ENCODE measurements at places on chromosomes 5 and 9. TPM values are rescaled to one million over a fixed set of nuclear protein-coding genes. Genes with fewer than 3 reads are reported as not detected.

The FST gene
- total RNA-seq, result 19.7 TPM

The FAM151B gene
- total RNA-seq, result 17.7 TPM

DNA sequence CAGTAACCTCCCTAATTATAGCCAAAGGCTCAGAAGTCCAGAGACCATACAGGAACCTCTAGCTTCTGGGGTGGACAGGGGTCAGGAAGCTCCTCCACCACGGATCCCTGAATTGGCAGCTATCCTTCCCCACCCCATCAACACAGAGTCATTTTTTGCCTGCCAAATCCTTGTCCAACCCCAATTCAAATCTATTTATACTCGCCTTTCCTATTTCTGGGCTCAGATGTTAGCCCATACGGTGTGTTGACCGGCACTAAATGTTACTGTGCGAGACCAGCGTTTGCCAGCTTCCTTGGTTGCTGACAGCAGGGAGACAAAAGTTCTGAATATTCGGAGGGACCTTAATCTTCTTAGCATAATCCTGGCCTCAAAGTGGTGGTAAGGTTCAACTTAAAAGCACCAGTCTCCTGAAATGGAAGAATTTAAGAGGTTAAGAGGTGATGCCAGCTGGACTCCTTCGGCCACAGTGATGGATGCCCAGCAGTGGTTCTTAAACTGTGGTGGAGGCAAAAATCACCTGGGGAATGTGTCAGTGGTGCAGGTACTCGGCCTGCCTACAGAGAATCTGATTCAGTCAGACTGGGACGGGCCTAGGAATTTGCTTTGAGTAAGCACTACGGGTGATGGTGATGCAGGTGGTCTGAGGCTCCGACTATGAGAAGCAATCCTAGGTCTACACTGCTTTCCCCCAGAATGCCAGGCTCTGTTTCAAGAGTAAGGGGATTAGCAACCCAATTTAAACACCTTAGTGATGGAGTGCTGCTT lies 204.8 kb upstream of the MEF2C start:
- DNase-seq, result no peak

GRCh38 chr5:14915291-14915952 lies 43.8 kb upstream of the ANKH start:
- no peak for DNase-seq

DNA sequence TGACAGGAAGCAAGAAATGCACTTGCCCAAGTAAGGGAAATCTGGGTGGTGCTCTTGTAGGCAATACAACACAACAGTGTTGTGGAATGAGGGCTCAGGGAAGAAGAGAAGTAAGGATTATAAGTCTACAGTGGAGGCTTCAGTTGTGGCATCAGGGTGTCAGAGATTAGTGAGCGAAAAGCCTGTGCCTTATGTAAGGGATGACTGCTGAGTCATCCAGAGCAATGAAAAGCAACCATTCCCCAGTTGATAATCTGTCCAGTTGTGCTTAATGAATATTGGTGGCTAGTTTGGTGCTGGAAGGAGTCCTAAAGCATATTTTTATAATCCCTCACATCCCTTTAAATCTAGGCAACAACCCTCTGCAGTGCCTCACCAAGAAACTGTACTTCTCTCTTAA lies 42.0 kb downstream of the FBXO38 start:
- DNase-seq, result no peak

DNA sequence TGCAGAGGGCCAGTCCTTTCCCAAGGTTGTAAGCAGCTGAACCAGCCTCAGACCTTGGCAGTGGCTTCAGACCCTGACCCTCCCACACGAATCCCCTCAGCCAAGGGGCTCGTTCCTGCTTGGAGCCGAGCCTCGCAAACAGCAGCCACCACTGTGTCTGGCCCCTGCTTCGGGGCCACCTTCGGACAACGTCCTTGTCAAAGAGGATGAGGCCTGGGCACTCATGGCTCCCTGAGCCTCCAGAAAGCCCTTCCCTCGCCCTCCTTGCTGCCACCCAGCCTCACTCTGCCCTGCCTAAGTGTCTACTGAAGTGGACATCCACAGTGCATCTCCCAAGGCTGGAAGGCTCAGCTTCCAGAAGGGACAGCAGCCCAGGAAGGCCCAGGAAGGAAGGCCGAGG lies 161.7 kb downstream of the OLFM1 start:
- DNase-seq, result no peak

DNA sequence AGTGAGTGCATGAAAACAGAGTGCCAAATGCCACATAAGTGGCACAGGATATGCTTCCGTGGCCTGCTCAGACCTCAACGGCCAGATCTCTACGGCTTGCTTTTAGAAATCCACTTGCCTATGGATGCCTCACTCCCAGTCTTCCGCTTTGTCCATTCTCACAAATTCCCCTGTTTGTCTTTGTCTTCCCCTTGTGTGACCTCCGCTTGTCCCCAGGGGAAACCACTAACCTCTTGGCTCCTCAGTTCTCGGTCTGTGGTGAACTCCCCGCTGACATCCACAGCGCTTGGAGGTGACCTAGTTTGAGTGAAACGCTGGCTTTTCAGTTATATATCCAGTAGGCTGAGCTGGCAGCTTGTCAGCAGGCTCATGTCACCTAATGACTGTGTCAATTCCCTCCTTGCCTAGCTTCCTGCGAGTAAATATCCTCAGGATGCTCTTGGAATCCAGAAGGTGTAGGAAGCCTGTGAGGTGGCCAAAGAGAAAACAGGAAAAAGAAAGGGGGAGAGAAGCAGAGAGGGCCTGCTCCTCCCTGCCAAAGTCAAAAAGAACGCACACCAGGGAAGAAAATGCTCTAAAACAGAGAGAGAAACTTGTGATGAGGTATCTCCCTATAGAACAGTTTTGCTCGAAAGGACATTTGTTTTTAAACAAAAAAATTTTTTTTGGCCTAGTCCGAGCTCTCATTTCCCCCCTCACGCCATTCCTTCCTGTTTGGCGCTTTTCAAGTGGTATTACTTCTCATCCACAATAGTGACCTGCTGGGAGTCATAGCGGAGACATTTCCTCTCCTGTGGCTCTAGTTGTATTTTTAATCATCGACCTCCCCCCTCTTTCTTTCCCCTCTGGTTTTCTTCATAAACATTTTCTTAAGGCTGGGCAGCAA lies 101.6 kb upstream of the SPRY4 start:
- DNase-seq, result no peak

DNA sequence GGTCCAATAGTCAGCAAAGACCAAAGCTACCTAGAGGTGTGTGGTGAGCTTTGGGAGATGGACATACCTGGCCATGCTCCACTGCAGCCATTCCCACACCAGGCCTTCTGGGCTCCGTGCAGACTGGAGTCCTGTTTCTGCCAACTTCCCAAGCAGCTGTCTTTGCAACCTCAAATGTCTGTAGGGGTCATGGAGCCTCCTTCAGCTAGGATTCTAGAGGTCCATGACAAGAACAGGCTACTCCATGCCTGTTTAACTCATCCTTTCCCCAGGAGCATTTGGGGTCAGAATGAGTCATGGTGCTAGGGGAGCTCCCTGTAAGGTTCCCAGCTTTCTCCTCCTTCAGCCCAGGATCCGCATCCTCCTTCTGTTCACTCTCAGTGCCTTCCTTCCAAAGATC lies 17.1 kb downstream of the VPS13A start:
- no peak for DNase-seq

GRCh38 chr5:80078921-80079320 lies 43.8 kb downstream of the THBS4 start:
- DNase-seq, result no peak

- DNase-seq, result no peak
Observed at GRCh38 chr5:145294331-145294730, 540.8 kb downstream of the PRELID2 start.

- no peak for DNase-seq
Observed at GRCh38 chr9:109035684-109036423, 22.6 kb upstream of the CTNNAL1 start.

- DNase-seq, result no peak
Observed at GRCh38 chr5:10352430-10353240, 860 bp upstream of the MARCHF6 start.

DNA sequence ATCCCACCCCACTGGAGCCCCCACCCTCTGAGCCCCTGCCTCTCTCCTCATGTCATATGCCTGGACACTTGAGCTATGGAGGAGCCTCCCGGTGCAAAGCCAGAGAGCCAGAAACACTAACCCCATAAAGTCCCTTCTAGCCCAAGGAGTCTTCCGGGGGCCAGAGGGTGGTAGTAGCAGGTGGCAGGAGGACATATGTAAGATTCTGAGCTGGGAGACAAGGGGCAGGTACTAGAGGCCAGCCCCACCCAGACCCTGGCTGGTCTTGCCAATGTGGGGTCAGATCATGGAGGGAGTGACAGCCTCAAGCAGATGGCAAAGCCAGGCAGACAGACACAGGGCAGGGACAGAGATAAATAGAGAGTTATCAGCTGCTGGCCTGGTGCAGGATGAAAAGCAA lies 63.4 kb downstream of the PSD2 start:
- DNase-seq, result no peak

DNA sequence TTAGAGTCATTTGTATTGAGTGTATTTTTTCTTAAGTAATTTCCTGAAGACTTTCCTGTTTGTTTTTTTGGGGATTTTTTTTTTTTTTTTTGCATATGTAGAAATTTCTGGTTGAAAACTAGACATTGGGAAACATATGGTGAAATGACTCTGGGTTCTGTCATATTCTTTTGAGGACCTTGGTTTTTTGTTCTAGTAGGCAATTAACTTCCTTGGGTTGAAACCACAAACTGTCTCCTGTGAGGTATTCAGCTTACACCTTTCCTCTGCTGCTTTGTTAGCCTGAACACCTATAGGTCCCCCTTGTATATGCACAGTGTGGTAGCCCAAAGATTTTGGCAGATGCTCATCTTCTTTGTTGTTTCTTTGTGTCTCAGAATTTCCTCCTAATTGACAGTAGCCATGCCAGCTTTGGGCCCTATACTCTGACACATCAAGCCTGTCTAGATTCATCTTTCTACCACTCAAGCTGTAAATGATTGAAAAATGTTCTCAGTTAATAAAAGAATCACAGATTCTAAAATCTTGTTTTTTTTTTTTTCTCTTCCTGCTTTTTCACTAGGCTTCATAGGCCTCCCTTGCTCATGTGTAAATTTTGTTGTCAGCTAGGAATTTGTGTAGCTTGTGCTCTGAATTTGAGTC lies 140.6 kb downstream of the COMMD10 start:
- no peak for DNase-seq

DNA sequence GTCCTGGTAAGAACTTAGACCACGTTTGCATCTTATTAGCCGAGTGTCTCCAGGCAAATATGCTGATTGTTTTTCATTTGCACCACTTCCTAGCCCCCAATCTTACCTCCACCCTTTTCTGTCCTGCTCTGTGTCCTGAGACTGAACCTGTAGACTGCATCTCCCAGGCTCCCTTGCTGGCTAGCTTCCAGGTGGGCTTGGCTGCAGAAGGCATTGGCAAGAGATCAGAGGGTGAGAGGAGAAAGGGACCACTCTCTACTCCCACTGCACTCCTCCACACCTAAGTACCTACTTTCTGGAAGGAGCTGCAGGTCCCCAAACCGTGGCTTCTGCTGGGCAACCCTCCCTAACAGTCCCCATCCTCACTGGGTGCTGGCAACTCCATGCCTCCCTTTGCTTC lies 59.9 kb upstream of the XPA start:
- no peak for DNase-seq

DNA sequence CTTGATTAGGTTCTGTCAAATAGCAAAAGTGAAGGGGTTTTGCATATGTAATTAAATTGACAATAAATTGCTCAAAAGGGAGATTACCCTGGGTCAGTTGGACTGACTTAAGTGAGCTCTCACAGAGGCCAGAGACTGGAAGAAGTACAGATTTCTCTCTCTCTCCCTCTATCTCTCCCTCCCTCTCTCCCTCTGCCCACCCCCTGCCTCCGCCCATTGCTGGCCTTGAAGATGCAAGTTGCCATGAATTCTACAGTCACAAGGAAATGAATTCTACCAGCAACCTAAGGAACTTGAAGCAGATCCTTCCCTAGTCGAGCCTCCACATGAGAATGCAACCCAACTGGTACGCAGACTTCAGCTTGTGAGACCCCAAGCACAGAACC lies 119.2 kb downstream of the LPAR1 start:
- DNase-seq, result no peak

All from urinary bladder (tissue), 4 donors.